ENCODE measurements at places on chromosomes 7 and 10. TPM values are rescaled to one million over a fixed set of nuclear protein-coding genes. Genes with fewer than 3 reads are reported as not detected.

IDE gene
- 31.7 TPM for total RNA-seq

- DNase-seq: no peak
Observed at GRCh38 chr10:4684434-4684833, 141.6 kb upstream of the AKR1E2 start.

DNA sequence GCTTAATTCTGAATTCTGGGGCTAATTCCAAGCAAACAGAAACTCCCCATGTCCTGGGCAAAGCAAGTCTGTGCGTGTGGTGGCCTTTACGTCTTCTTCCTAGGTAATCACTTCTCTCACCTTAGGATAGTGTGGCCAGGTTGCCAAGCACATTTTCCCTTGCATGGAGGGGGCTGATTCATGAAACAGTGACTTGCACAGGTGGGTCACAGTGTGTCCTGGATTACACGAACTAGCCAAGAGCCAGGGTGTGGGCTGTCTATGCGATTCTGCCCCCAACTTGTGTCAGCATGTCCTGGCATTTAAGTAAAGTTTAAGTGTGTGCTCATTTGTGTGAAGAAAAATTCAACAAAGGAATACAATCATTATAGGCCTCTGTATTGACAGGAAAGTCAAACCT lies 18.5 kb upstream of the SEM1 start:
- no peak for DNase-seq

DNA sequence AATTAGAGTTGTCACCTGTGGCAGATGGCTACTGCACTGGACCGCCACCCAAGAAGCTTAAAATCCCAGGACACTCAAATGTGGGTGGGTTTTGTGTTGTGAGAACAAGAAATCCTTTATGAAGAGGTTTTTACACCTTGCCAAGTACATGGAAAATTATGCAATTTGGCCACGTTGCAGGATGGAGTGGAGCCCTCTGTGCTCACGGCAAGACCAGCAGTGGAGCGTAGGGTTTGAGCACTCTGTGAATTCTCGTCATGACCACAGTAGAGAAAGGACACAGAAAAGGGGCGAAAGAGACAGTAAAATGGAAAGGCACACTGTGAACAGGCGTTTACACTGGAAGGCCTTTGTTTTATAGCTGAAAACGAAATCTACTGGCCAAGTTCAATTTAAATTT lies 222.6 kb downstream of the ADARB2 start:
- no peak for DNase-seq

- DNase-seq: no peak
Observed at GRCh38 chr10:116783011-116783655, 40.8 kb upstream of the HSPA12A start.

DNA sequence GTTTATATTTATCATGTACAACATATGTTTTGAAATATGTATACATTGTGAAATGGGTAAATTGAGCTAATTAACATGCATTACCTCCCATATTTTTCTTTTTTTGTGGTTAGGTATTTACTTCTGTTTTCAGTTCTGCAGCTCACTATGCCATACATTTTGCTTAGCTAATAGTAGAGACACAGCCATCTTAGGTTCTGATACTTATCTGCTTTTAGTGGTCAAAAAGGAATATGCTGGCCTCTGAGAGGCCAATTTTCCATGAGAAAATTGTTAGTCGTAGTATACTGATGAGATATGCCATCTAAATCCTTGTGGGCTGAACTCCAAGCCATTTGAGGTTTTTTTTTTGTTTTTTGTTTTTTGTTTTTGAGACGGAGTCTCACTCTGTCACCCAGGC lies 31.0 kb downstream of the SGPL1 start:
- no peak for DNase-seq

GRCh38 chr7:4343272-4344247 lies 338.5 kb upstream of the FOXK1 start:
- DNase-seq: no peak

RBP4 gene
- 1.5 TPM for total RNA-seq

IGFBP1 gene
- total RNA-seq: 3.3 TPM

DNA sequence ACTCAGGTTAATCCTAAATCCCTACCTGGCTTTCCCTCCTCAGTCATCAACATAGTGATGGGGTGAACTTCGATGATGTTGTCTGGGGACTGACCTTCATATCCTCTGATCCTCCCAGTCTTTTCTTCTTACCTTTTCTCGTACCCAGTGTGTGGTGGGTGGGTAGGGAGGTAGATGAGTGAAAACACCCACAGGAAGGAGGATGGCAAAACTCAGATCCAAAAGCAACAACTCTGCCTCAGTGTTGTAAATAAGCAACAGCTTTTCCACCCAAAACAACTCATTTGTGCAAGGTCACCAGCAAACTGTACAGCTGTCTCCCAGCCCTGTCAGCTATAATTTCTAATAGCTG lies 38.6 kb downstream of the VOPP1 start:
- no peak for DNase-seq

JAKMIP3 gene
- 0.05 TPM for total RNA-seq

GRCh38 chr10:100482834-100483185 lies 20.0 kb downstream of the WNT8B start:
- DNase-seq: no peak

DNA sequence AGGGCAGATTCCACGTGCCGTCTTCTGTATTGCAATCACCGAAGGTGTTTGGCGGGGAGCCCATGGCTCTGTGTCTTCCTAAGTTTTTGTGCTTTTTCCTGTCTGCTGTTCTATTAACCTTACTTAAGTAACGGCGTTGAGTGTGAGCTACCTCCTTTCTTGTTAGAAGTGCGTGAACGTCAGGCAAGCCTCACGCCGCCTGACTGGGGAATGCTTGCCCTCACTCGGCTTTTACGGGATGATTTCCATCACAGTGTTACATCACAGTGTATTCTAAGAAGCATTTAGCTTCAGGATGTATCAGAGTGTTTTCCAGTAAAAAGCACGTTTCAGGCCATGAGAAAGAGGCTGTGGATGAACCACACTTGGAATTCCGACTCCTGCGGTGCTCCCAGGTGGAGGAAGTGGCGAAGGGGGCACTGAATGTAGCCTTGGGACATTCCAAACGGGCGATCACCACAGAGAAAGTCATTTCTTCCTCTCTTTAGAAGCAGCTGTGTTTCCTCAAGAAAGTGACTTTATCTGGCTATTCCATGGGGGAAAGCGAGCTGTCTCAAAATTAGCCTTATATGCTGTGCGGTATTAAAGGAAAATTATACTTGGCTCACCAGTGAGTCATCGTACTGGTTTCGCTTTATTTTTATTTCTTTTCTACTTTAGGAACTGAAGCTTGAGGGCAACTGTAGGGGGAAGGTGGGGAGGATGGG lies 290.7 kb downstream of the KLF6 start:
- no peak for DNase-seq

ASCC1 gene
- total RNA-seq: 59.3 TPM

FXYD4 gene
- total RNA-seq: not detected

DNA sequence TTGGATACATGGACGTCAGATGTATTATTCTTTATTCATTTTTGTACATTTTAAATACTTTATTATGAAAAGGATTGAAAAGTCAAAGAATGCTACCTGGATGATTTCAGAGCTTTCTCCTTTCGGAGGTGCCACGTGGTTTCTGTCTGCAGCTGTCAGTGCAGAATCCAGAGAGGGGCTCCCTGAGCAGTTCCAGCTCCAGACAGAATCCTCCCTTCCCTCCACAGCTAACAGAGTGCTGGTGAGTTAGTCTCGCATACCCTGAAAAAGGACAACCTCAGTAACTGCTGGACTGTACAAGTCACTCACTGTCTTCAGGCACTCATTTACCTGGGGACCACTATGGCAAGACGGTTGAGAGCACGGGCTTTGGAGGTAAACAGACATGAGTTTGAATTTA lies 10.9 kb downstream of the DNMBP start:
- no peak for DNase-seq

IDI2 gene
- total RNA-seq: not detected

DNA sequence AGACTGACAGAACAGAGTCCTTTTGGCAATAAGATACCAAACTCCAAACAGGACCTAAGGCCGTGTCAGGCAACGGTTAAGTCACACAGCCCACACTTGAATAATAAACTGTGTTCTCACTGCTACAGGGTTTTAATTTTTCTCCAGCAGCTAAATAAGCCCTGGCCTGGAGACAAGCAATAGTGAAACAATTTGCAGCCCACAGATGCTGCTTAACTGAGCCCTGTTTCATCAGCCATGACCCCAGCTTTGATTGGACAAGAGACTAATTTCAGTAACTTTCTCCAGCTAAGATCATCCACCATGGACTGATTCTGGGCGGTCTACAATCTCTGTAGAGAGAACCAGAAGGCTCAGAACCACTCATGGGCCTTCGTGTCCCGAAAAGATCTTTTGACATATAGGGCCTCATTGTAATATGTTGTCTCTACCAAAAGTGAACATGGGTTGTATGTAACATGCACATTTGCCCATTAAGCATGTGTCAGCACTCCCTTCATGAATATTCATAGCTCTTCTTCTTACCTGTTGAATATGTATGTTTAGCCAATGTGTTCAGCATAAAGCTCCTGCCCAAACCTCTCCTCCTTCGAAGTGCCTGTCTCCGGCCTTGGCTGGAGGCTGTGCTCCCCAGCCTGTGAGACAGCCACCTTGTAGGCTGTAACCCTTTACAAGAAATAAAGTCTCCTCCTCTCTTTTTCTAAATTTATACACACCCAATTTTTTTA lies 223.1 kb upstream of the AKR1E2 start:
- no peak for DNase-seq
